Amniotic stem cell (primary cell): ENCODE measurements at places on chromosomes 2 and 18.

- DNase-seq, result no peak
Measured at GRCh38 chr2:174338671-174339560, 4.2 kb downstream of the SP9 start.

- no peak for DNase-seq
Measured at GRCh38 chr2:207156451-207157161, 9.1 kb downstream of the KLF7 start.

DNA sequence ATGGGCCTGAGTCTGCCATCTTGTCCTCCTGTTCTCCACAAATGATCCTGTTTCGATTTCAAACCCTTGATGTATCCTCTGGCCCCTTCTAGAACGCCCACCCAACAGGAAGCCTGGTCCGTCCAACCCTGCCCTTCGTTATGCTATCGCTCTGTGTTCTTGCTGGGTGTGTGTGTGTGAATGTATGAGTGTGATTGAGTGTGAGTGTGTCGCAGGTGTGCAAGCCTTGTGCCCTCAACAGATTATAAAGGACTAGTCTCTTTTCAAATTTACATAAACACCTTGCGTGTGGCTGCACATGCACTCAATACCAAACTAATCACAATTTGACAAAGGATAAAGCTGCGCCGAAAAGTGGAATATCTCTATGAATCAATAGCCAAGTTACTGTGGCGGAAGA is 149.5 kb upstream of the SALL3 start:
- DNase-seq, result no peak

GRCh38 chr18:62720766-62721613 is 5.6 kb downstream of the PHLPP1 start:
- no peak for DNase-seq

- no peak for DNase-seq
Measured at GRCh38 chr18:34223164-34223892, 1.4 kb downstream of the NOL4 start.

DNA sequence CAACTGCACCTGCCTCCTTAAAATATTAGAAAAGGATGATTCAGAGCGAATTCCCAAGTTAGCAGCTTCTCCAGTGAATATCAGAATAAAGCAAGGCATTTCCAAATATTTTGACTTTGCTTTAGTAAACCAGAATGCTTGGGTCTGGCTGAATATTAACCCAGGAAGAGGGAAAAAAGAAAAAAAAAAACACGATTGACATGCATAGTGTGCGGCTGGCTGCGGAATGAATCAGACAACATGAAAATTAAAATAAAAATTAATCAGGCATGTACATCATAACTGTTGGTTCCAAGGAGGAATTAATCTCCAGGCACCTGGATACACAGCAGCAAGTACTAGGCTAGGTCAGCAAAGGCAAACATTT is 105.8 kb upstream of the NCKAP5 start:
- no peak for DNase-seq

- DNase-seq, result no peak
Measured at GRCh38 chr2:182667315-182667695, 48.8 kb upstream of the DNAJC10 start.

GRCh38 chr2:200728630-200729029 is 83.1 kb upstream of the BZW1 start:
- DNase-seq, result no peak

- no peak for DNase-seq
Measured at GRCh38 chr2:68253219-68254068, 1.1 kb upstream of the PPP3R1 start.

- no peak for DNase-seq
Measured at GRCh38 chr2:33437815-33438214, 38.6 kb upstream of the RASGRP3 start.

GRCh38 chr2:106163948-106164545 is 30.1 kb downstream of the UXS1 start:
- DNase-seq, result no peak

DNA sequence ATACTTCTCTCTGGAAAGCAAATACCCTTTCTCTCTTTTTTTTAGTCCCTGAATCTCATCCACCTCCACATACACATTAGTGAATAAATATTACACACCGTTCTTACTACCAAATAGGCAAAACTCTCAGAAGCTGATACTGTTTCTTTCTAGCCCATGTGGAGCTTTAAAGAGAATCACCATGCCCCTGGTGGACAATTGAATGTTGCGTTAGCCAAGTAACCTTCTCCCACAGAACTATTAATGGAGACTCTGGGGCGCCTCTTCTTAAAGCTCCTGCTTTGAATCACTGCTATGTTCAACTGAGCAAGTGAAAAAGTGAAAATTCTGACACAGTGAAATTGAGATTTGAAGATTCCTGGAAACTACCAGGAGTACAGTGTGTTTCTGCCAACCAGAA is 522.8 kb upstream of the CDH7 start:
- DNase-seq, result no peak

GRCh38 chr2:12169721-12170120 is 423.3 kb downstream of the LPIN1 start:
- DNase-seq, result peak; percentile 44

DNA sequence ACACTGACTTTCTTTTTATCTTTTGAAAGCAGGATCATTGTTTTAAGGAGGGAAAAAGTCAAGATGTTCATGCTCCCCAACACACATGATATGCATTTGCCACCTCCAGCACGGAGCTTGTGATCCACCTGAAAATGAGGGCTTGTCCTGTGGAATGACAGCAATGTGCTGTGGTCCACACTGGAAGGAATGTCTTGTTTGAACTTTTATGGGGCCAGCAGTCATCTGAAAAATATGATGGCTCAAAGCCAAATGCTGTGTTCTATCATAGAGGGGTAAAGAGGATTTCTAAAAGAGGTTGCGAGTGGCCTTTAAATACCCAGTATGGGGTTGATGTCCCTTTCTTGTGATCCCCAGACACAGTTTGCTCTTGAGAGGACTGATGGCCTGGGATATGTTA is 226.5 kb upstream of the SPRED2 start:
- no peak for DNase-seq

DNA sequence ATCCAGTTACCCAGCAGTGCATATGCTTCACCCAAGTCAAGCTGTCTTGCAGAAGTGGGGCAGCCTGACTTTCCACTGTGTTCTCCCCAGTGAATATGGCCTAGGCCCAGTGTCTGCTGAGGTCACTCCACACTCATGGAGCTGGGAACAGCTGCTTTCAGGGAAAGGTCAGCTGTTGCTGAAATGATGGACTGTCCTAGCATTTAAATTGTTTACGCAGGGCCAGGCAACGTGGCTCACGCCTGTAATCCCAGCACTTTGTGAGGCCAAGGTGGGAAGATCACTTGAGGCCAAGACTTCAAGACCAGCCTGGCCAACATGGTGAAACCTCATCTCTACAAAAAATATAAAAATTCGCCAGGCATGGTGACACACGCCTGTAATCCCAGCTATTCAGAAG is 86.5 kb downstream of the LIPG start:
- no peak for DNase-seq

DNA sequence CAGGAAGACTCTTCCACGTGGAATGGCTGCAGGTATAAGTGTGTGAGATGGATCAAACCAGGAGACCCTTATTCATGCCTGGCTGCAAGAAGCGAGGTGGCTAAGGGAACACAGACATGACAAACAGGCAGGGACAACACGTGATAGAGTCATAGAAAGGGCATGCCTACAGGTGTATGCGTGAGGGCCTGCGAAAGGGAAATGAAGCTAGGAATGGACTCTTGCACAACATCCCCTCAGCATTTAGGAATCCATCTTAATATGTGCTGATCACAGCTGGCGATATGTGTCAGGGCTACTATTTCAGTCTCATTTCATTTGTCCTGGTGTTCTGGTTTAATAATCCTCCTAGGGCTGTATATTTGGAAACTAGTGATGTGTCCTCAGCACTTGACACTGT is 291.2 kb downstream of the MYT1L start:
- DNase-seq, result no peak

- DNase-seq, result no peak
Measured at GRCh38 chr18:27109451-27109850, 75.7 kb downstream of the CHST9 start.

- DNase-seq, result no peak
Measured at GRCh38 chr2:128714851-128715312, 396.2 kb upstream of the HS6ST1 start.

DNA sequence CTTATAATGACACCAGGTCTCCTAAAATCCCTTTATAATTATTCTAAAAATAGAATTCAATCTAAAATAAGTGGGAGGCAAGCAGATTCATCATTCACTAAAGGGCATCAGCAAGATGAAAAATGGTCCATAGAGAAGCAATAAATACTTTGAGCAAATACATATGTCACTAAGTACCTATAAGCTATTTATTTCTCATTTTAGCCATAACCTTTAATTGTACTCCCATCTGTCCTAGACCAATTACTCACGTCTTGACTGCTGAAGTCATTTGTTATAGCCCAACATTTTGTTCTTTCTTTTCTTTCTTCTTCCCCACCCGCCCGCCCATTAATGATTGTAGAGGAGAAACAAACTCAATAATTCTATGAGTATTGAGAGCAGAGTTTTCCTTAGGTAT is 105.7 kb downstream of the MAP2 start:
- DNase-seq, result no peak

DNA sequence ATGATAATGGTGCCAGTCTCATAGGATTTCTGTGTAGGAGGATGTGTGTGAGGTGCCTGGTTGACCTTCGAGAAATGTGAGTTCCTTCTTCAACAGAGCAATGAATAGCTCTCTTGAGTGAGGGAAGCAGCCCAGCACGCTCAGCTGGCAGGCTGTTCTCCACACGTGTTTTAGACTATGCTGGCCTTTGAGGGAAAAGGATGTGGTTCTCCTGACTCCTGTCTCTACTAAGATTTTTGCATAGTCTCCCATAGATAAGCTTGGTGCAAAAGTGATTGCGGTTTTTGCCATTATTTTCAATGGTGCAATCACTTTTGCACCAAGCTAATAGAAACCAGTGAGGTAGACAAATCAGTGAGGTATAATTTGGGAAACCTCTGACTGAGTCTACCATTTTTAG is 284.1 kb downstream of the SLC4A3 start:
- no peak for DNase-seq

- no peak for DNase-seq
Measured at GRCh38 chr18:36903215-36903928, 74.4 kb downstream of the KIAA1328 start.

DNA sequence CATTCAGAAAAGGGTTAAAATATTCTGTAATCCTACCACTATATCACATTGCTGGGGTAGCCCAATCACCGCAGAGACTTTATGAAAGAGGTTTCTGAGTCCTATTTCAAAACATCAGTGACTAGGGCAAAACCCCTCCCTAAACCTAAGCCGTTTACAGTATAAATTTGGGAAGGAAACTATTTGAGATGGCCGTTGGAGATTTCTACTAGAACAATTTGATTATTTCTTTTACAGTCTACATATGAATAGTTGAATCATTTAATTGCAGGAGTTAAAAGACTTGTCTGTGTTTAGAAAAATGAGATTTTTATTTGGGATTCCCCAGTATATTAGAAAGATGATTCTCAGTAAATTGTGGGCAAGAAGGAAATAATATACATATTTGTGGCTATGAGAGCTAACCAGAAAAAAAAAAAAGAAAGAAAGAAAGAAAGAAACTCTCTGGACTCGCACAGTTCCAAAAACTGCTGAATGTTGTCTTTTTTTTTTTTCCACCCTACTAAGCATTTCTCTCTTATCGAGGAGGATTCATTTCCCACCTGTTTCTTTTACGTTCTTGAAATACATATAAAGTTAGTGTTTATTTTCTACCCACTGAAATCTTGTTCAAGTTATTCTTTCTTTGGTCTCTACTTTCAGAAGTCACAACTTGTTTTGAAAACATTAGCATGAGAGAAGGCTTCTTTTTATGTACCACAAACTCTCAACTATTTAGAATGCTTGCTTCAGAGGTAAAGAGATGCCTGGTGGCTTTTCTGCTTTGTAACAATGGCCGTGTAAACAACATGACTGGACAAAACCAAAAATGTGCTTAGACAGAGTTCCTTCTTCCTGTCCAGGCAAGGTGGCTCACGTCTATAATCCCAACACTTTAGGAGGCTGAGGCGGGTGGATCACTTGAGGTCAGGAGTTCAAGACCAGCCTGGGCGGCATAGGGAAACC is 65.9 kb downstream of the BCL2 start:
- DNase-seq, result peak; percentile 27

DNA sequence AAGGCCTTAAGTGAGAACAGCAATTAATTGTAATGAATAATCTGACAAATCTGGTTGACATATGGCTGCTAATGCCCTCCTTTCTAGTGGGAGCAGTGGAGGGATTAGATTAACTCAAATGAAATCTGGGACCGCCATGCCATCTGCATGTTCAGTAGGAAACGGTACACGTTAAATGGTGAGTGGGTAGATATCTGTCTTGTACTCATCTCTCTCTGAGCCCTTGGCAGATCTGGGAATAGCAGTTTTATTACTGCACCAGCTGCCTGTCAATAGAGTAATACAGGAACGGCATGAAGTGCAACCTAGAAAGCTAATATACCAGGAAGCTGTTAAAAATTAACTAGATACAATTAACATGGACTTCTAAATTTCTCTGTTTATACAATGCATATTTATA is 258.8 kb downstream of the GPD2 start:
- no peak for DNase-seq

- DNase-seq, result no peak
Measured at GRCh38 chr2:69916106-69916505, 1.2 kb downstream of the MXD1 start.

DNA sequence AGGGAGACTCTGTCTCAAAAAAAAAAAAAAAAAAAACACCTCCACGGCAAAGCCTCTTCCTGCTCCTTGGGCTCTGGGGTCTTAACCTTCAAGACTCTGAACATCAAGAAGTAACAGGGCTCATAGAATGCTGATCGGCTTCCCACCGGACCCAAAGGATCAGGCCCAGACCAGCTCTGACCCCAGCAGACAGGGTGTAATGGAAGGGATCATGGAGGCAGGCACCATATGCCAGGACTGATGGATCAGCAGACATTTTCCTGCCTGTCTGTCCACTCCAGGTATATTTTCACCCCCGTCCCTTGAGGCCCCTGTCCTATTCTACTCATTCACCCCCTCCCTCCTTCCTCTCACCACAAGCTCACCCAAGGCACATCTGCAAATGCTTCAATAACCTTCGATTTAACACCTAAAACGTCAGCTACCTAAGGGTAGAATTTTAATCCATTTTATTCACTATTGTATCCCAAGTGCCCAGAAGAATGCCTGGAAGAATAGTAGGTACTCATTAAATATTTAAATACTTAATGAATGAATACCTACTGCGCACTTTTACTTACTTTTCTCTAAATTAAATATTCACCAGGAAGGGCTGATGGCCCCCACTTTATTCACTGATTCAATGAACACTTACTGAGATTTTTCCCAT is 4.6 kb upstream of the SPEG start:
- no peak for DNase-seq

DNA sequence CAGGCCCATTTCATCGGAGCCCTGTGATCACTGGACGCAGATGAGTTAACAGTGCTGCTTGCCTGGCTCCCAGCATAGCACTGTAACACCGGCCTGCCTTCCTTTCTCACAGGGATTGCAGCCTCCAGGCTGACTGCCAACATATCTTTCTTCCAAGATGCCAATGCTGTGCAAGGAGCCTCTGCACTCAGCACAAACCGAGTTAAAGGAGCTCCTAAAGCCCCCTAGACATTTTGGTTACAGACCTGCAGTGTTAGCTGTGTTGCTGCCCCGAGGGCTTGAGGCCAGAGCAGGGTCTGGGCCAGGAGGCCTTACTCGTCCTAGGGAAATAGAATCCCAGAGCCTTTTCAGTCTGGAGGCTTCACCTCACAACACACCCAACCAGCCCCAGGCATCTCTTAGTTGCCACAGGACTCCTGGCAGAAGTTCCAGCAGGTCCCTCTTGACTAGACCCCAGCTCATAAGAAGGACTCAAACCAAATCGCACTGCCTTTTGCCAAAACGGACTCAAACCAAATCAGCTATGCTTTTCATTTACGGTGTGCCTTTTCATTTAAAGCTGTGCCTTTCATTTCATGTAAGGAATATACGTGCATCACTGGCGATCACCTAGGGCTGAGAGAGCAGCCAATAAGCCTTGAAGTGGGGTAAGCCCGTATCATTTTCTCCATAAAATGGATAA is 58.4 kb upstream of the EML4 start:
- DNase-seq, result no peak
